ENCODE measurements at places on chromosomes 3 and 15.
A peak's percentile ranks its signal among the peaks of the same experiment; 100 is the strongest.

DNA sequence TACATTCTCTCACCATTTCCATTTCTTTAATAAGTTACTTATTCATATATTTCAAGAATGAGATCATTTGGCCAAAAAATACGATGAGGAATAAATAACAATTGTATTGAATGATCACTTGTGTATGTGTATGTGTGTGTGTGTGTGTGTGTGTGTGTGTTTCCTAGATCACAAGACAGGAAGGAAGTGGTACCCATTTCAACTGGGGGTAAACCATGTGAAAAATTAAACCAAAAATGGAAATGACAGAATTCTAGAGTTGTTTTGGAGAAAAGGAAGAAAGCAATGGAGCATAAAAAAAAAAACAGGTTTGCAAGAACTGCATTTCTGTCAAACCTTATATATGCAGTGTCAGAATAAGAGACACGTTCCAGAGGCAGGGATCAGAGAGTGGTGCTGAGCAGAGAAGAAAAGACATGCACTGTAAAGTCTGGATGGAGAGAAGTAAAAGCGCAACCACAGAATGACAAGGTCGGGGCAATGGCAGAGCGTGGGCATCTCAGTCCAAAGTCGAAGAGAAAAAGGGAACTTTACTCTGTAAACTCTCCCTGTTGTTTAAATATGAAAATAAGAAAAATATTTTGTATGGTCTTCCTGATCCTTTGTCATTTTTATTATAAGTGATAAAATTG lies 75.5 kb downstream of the PEX5L start:
- no peak for DNase-seq

GRCh38 chr3:58526515-58526957 lies 10.5 kb downstream of the ACOX2 start:
- peak; percentile 89 for DNase-seq

GRCh38 chr3:33581666-33582065 lies 136.4 kb downstream of the CLASP2 start:
- no peak for DNase-seq

DNA sequence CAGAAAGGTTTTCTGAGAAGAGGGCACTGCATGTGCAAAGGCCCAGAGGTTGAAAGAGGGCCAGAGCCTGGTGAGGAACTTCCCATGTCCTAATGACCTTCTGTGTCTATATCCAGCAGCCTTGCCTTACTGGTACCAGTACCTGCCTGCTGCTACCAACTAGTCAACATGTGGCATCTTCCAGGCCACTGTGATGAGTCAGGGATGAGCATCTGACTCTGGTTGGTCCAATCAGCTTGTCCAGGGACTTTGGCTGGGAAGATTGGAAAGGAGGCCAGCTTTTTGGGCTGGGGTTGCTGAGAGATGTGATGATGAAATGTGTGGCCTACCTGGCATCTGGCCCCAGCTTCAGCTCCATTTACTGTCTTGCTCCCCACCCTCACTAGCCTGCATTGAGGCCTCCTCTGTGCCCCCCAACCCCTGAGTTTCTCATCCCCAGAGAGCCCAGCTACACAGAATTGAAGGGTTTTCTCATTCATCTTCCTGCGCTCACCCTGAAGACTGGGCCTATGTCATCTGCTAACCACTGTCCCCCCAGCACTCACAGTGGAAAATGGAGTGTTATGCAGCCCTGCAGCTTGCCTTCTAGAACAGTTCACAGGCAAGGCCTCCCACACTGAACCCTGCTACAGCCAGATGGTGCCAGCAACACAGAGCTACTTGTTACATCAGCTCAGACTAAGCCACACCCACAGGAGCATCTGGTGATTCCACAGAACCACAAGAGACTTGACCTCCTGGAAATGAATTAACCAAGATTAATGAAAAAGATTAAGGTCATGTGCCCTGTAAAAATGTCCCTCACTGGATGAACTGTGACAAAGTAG lies 1.3 kb upstream of the TWF2 start:
- peak; percentile 85 for DNase-seq

DNA sequence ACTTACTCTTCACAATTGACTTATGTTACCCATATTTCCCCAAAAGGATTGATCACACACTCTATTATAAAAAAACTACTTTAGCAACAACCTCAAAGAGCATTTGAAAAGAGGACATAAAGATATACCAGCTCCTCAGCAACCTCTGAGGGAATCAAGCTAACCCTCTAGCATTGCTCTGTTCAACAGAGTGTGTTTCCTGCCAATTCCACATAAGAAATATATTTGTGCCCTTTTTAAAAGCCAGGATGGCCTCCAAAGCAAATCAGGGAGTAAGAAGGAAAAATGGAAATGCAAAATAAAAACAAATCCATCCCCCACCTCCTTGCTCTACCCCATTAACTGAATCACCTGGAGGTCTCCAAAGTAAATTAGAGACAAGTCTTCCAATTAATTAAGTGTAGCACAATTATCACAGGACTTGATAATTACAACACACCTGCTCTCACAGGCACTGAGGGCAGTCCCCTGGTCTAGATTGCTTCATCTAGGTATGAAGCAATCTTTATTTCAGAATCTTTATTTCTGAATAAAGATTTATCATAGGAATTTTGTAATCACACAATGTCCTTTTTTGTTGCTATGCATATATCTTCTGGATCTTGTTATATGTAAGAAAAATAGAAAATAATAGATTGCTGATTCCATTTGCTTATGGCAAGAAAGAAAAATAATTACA lies 34.8 kb downstream of the GPR176 start:
- no peak for DNase-seq

DNA sequence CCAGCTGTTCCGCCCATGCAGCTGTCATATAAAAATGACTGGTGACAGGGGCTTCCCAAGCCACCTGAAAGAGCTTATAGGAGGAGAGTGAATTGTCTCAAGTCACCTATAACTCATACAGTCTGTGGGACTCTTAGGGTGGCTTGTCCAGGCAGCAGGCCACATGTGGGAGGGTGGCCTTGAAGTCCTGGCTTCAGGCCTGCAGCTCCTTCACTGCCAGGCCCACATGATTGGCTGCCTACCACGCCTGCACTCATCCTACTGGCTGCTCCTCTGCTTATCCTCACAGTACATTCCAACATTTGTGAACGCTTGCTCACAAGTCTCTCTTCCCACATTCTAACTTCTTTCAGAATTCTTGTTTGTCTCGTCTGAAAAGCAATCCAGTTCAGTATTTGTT lies 41.1 kb upstream of the TIPARP start:
- no peak for DNase-seq

- no peak for DNase-seq
Observed at GRCh38 chr3:46958467-46959160, 17.9 kb downstream of the CCDC12 start.

DNA sequence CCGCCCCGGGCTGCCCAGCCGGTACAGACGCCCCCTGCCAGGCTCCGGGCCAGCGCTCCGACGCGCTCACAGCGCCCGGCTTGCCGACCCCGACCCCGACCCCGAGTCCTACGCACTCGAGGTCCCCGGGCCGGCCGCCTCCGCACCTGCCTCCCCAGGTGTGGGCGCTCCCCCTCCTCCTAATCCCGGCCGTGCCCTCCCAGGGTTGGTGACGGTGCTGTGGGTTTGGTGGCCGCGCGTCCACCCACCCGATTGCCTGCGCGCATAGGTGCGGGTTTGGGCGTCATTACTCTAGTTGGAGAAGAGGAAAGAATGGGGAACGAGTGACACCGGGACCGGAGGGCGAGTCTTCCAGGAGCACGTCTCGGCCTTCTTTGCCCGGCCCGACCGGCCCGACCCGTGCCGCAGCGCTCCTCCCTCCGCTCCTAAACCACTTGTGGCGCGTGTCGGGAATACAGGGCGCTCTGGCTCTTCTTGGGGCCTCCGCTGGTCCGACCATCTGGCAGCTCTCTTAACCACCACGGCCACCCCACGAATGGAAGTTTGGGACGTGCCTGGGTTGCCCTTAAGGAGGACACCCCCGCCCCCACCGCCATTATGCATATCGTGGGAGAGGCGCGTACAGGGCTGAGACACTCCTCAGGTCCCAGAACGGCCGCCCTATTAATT lies 810 bp upstream of the THRB start:
- DNase-seq, result no peak

- DNase-seq, result no peak
Observed at GRCh38 chr15:31467361-31467760, 140.7 kb downstream of the KLF13 start.

- DNase-seq, result no peak
Observed at GRCh38 chr3:72150634-72151412, 365.9 kb upstream of the PROK2 start.

DNA sequence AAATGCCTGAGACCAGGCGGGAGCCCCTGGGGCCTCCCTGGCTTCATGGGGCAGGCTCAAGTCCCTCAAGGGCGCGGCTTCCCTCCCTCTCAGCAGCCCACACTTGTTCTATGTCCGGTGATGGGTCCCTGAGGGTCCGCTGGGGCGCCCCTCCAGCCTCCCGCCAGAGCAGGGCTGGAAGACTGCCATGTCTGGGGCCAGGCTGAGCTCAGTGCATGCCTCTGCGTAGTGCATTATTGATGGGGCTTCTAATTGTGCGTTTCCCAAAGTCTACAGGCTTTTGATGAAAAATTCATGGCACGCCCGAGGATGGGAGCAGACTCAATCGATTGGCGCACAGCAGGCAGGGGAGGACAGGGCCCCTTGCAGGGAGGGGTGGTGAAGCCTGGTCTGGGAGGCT lies 51.3 kb downstream of the CYP11A1 start:
- DNase-seq, result no peak

- no peak for DNase-seq
Observed at GRCh38 chr15:85587707-85588411, 206.9 kb downstream of the KLHL25 start.

DNA sequence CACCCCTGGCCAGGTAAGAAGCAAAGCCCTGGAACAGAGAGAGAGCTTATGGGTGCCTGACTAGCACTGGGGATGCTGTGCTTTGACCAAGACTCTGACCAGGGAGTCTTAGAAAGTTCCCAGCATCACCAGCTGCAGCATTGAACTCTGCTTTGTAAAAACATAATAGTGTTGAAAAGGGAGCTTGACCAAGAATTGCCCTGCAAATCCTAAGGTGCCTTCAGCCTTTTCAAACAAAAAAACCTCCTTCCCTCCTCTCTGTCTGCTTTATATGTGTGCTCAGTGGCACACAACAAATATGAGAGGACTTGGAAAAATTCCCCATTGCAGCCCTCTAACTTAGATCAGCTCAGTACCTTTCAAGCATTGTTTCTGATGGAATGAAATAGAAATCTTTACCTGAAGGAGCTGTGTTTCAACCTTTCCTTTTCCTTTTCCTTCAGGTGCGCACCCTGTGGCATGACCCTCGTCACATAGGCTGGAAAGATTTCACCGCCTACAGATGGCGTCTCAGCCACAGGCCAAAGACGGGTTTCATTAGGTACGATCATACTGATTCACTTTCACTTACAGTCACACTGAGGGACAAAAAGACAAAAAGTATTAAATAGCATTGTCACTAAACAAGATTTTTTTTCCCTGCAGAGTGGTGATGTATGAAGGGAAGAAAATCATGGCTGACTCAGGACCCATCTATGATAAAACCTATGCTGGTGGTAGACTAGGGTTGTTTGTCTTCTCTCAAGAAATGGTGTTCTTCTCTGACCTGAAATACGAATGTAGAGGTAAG lies 13.0 kb downstream of the THBS1 start:
- DNase-seq, result no peak

DNA sequence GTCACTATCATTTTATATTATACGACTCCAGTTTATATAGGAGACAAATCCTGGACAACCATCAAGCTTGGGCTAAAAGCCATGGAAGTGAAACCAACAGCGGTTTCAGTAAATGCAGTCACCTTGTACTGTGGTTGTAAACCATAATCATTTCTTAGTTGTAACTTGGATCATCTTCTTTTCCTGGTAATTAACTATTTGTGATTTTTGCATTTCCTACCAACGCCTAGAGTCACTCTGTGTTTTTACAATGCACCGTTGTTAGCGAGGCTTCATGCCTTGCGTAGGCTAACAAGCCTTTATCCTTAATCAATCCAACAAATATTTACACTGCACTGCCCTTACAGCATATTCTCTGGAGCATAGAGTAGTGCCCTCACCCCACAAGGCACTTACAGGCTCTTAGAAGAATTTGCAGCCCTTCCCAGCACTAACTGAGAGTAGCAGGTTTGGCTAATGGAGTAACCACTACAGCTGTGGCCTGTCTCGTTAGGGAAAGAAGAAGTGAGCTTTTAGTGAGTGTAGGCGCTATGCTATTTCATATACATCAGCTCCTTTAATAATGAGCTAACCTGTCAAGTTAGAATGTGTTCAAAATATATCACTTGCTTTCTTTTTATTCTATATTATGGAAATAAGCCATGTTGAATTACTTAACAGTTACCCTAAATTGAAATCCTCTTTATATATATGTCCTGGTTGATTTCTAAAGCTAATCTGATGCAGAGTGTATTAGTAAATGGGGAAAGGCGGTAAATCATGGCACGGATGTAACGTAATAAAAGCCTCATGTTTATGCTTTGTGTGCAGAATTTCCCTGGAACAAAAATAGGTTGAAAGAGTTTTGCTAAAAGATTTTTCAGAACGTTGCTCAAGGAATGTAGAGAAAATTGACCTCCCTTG lies 62.8 kb downstream of the ABHD2 start:
- no peak for DNase-seq

- no peak for DNase-seq
Observed at GRCh38 chr15:69997161-69997485, 100.6 kb downstream of the TLE3 start.

- no peak for DNase-seq
Observed at GRCh38 chr3:44454258-44454657, 23.2 kb downstream of the ZNF445 start.

DNA sequence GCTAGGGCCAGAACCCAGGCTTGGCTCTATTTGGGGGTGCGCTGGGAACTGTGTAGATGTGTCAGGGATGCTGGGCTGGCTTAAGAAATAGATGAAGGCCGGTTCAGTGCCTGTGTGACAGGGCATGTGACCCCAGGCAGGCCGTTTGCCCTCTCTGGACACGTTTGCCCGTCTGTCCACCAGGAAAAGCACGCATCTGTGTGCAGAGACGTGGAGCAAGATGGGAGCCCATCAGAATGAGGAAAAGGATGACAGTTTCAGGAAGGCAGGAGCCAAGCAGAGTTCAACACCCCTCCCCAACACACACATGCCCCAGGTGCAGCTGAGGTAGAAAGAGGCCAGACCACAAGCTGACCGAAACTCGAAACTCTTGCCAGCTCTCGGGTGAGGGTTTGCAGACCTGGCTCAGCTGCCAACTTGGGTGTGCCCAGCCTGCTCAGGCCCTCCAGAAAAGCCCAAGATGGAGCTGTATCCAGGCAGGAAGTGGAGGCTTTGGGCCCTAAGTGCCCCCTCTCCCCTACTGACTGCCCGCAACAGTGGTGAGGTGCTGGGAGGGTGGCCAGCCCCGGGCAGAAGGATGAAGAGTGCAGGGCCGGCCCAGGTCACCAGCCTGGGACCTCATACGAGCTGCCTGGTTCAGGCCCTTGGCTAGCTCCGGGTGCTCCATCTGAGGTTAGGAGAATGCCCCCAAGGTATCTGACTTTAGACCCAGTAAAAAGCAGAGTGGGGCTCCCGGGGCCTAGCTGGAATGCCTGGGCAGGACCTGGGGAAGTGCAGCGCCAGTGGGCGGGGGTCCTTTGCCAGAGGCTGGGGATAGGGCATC lies 10.2 kb upstream of the MESP1 start:
- DNase-seq, result no peak

- DNase-seq, result no peak
Observed at GRCh38 chr3:31614162-31614921, 81.6 kb downstream of the STT3B start.

All from H4 (cell line).